Ovary (tissue), 10 donors: ENCODE measurements at places on chromosomes 4 and X.

DNA sequence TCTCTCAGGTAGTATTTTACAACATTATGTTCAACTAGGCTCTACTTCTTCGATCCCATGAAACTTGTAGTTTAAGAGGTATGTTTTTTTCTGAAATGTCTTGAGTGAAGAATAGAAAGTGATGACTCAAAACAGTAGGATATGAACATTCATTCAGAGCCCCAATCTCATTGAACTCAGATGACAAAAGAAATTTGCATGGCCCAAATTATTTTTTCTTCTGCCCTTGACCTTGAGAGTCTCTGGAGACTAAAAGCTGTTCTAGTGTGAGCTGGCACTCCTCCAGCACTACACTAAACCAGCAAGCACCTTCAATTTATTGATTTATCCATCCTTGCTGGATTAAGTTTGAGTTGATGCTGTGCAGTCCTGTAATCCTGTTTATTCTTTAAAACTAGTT lies 4.0 kb downstream of the DCLK2 start:
- DNase-seq, result no peak

- no peak for DNase-seq
Measured at GRCh38 chrX:45709381-45709780, 508.7 kb upstream of the DIPK2B start.

DNA sequence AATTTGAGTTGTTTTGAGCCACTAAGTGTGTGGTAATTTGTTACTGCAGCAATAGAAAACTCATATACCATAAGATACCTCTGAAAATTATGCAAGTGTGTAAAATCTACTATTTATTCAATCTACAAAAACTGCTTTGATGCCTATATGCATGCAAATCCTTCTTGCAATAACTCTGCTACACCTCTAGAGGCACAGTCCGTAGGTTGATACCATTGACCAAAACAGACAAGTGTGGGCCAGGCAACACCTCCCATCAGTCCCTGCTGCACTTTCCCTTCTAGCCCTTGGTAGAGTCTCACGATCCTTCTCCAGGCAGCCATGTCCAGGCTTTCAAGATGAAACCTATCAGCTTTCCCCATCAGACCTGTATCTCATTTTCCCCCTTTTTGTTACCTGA lies 48.8 kb upstream of the FAM9A start:
- DNase-seq, result no peak

DNA sequence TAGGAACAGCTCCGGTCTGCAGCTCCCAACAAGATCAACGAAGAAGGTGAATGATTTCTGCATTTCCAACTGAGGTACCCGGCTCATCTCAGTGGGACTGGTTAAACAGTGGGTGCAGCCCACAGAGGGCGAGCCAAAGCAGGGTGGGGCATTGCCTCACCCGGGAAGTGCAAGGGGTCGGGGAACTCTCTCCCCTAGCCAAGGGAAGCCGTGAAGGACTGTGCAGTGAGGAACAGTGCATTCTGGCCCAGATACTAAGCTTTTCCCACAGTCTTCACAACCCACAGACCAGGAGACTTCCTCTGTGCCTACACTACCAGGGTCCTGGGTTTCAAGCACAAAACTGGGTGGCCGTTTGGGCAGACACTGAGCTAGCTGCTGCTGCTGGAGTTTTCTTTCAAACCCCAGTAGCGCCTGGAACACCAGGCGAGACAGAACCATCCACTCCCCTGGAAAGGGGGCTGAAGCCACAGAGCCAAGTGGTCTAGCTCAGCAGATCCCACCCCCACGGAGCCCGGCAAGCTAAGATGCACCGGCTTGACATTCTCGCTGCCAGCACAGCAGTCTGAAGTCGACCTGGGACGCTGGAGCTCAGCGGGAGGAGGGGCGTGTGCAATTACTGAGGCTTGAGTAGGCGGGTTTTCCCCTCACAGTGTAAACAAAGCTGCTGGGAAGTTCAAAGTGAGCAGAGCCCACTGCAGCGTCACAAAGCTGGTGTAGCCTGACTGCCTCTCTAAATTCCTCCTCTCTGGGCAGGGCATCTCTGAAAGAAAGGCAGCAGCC lies 84.6 kb downstream of the THOC2 start:
- no peak for DNase-seq

DNA sequence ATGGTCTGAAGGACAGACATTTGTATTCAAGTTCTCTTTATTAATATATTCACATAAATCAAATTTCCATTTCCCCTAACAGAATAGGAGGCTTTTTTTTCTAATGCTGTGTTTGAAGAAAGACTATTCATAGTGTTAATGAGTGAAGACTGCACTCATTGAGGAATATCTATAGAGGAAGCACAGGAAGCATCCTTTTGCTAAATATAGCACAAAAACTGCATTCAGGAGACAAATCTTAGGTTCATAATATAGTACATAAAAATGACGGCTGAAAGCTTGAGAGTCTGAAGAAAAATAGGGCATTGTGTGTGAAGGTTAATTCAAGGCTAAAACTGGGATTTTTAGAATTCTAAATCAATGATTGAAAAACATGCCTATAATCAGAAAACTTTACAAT lies 50.4 kb upstream of the ANKRD50 start:
- no peak for DNase-seq

DNA sequence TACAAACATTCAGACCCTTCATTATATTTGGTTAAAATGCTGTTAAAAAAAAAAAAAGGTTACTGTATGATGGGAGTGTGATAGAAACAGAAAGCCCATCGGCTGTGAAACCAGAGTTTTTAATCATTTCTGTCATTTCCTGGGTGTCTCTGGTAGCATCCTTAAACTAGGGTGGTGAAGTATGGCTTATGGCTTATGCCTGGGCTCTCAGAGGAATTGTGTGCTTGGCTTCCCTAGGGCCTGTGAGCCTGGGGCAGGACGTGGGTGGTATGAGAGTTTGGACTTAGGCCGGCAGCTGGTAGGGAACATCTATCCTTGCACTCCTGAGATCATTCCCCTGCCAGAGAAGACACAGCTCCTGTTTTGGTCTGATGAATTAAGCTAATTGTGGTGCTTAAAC lies 52.2 kb downstream of the DCUN1D4 start:
- DNase-seq, result no peak

DNA sequence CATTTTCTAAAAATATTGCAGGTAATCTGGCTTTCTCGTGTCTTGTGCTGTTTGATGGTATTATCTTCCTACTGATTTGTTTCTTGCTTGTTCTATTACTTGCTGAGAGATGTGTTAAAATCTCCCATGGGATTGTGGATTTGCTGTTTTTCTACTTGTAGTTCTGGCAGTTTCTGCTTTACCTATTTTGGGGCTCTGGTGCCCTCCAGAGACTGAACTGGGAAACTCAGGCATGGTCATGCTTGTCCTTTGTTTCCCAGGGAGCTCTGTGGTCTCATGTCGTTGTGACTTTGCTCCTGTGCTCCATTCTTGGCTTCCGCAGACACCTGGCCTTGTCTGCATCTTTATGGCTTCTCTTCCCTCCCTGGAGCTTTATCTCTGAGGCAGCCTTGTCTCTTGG lies 39.5 kb downstream of the NSD2 start:
- DNase-seq, result no peak

- peak; percentile 50 for DNase-seq
Measured at GRCh38 chrX:43557792-43558191, 98.3 kb upstream of the MAOA start.

- DNase-seq, result no peak
Measured at GRCh38 chr4:52421811-52422213, 237.3 kb downstream of the USP46 start.

GRCh38 chrX:152642931-152643564 lies 5.4 kb downstream of the GABRQ start:
- DNase-seq, result no peak

DNA sequence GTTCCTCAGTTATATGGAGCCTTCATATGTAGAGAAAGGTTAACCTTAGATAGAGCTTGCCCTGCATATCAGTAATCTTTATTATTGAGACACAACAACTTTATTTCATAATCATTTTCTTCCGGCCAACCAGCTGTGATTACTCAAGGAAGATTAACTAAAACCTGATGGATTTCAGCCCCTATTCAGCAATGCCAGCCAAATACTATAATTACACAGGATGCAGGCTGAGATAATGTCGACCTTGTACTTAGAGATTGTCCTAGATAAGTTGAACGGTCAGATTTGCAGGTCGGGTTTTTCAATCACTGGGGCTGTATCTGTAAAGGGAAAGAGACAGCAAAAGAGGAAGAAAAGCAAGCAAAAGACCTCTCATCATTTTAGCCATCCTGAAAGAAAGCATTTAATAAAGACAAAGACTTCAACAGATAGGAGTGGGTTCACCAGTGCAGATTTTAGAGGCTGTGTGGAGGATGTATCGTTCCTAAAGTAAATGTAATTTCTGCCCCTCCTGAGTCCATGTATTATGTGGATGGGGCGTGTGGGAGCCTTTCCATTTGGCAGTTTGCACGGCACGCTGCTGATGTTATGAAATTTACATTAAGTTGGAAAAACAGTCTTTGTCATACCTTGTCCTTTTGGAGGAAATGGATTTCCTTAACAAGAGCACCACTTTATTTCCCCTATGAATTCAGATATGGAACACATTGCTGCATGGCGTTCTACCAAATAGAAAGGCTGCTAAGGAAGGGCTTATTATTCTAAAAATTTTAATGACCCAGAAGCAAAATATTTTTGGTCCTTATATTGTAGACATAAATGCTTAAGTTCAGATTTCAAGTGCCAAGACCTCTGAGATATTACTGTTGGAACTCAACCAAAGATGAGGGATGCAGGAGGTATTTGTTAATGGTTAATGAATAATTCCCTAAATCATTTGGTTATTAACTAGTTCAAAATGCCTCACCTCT lies 496.7 kb downstream of the SPRY1 start:
- no peak for DNase-seq

DNA sequence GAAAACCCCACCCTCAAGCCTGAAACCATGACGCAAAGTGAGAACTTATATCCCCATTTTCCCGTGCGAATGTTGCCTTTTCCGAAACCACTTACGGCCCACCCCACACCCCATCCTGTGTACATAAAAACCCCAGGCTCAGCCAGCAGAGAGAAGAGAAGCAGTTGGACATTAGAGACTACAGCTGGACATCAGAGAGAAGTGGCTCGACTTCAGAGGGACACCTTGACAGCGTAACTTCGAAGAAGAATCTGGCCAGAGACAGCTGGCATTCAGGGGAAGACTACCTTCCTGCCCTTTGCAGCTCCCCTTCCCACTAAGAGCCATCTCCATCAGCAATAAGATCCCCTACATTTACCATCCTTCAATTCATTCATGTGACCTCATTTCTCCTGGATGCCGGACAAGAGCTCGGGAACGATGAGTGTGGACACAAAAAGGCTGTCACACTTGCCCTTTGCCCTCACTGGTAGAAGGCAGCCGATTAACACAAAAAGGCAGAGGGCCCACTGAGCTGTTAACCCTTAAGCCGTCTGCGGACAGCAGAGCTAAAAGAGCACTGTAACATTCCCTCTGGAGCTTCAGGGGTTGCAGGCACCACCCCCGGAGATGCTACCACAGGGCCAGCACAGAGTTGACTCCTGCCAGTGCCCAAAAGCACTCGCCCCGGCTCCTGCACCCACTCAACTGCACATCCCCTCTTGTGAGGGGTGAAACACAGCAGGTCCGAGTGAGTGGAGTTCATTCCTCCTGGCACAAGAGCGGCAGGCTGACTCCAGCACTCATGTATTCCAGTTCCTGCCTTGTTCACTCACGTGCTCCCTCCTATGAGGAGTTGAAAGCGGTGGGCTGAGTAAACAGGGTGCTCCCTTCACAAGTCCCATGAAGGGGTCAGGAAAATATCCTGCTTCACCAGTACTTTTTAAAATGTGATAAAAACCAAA lies 7.5 kb downstream of the CHM start:
- DNase-seq, result no peak

- DNase-seq, result no peak
Measured at GRCh38 chr4:83114576-83114975, at the start of gene PLAC8. TSS of gene PLAC8 (minus strand) at chr4:83114729. CDS start at chr4:83107921, 6,808 bp downstream.

GRCh38 chr4:61727286-61727685 lies 527.2 kb downstream of the ADGRL3 start:
- no peak for DNase-seq

DNA sequence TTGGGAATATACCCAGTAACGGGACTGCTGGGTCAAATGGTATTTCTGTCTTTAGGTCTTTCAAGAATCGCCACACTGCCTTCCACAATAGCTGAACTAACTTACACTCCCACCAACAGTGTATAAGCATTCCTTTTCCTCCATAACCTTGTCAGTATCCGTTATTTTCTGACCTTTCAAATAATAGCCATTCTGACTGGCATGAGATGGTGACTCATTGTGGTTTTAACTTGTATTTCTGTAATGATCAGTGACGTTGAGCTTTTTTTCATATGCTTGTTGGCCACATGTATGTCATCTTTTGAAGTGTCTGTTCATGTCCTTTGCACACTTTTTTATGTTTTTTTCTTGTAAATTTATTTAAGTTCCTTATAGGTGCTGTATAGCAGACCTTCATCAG lies 81.2 kb downstream of the ADAM29 start:
- DNase-seq, result no peak

DNA sequence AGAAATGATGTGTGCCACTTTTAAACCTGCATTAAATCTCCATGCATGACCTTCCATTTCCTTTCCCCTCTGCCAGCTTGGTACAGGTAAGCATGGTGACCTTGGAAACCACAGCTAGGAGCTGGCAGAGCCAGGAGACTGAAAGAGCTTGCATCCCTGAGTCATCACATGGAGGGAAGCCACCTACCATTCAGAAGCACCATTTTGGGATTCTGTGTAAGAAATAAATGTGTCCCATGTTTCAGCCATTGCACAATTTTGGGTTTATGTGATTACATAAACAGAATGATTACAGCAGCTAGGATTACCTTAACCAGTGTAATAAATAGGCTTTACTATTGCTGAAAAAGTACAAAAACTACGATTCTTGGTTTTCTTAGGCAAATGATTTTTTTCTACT lies 17.3 kb upstream of the CCDC149 start:
- DNase-seq, result no peak

GRCh38 chr4:140626661-140627376 lies 58.1 kb upstream of the UCP1 start:
- DNase-seq, result no peak

GRCh38 chr4:28006021-28006420 lies 1145.4 kb downstream of the STIM2 start:
- no peak for DNase-seq

- no peak for DNase-seq
Measured at GRCh38 chrX:68847172-68847571, 18.4 kb downstream of the EFNB1 start.

GRCh38 chrX:16418650-16419049 lies 231.3 kb upstream of the S100G start:
- DNase-seq, result no peak
